ENCODE measurements at places on chromosomes 4 and X. TPM values are rescaled to one million over a fixed set of nuclear protein-coding genes. Genes with fewer than 3 reads are reported as not detected.

DNA sequence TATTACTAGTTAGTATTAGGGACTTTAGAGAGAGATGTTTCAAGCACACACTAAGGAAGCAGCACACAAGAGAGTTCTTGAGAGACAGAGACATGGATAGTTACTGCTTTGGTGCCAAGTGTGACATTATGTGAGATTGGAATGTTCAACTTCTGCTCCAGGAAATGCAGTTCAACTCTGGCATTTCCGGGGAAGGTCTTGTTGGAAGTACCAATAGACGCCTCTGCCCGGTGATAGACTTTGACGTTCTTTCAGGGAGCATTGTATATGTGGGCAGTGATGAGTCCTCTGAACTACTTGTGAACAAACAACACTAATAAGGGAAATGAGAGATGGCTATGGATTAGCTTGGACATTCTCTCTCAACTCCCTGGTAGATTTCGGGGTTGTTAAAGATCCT, 638.1 kb upstream of the BOD1L1 start:
- DNase-seq: no peak
- no peak overlapping the region for H3K27ac ChIP-seq
- H3K4me1 ChIP-seq: peaks cover 12% of the 10 kb centered on the region
- no peak overlapping the region for H3K4me3 ChIP-seq
- no peaks in the 10 kb centered on the region for H3K36me3 ChIP-seq

GRCh38 chr4:186761393-186761792, 37.7 kb upstream of the FAT1 start:
- H3K27me3 ChIP-seq: no peaks in the 10 kb centered on the region
- H3K4me1 ChIP-seq: no peaks in the 10 kb centered on the region
- no peak overlapping the region for H3K27ac ChIP-seq
- DNase-seq: no peak
- H3K4me3 ChIP-seq: no peak overlapping the region

GRCh38 chr4:150501983-150502382, 80.0 kb upstream of the MAB21L2 start:
- H3K4me1 ChIP-seq: no peaks in the 10 kb centered on the region
- H3K4me3 ChIP-seq: no peak overlapping the region
- no peak for DNase-seq
- H3K27me3 ChIP-seq: no peaks in the 10 kb centered on the region
- no peak overlapping the region for H3K27ac ChIP-seq

The ZNF630 gene
- 0.56 TPM for polyA plus RNA-seq
